Uterus (tissue), 4 donors: ENCODE measurements at places on chromosomes 7 and 10.

GRCh38 chr10:11899067-11899876 is 76.1 kb downstream of the PROSER2 start:
- H3K27me3 ChIP-seq: no peaks in the 10 kb centered on the region
- DNase-seq: no peak
- no peak overlapping the region for H3K27ac ChIP-seq
- no peaks in the 10 kb centered on the region for H3K4me1 ChIP-seq

DNA sequence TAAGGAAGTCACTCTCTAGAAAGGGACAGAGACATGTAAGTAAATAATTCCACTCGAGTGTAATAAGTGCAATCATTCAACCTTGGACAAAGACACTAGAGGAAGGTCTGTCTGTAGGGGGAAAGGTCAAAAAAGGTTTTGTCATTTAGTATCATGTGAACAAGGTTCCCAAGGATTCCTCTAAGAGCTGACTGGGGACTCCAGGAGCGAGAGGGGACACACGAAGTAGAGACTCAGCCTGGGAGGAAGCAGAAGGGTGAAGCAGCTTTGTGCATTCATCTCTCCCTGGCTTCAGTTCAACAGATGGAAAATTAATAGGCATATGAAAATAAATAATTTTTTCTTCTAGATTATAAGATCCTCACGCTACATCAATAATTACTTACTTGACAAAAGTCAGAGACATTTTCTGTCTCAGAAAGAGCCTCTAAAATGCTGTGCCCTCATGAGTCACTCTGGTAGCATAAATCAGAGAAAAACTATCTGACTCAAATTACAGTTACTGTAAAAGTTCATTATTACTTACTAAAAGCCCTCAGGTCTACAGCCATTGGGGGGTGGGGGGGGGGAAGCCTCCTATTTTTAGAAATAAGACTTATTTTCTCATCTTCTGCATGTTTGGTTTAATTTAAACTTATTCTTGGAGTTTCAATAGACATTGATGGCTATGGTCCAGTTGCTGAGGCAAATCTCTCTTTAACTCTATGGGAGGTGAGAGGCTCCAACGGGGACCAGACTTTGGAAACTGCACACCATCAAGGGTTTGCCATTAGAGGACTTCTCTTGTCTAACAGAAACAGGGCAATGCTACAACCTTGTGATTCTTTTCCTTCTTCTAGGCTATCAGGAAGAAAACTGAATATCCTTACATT is 275.1 kb upstream of the KLF14 start:
- no peaks in the 10 kb centered on the region for H3K36me3 ChIP-seq
- H3K4me3 ChIP-seq: no peak overlapping the region
- no peak for DNase-seq
- H3K4me1 ChIP-seq: peaks cover 18% of the 10 kb centered on the region
- H3K27me3 ChIP-seq: no peaks in the 10 kb centered on the region

DNA sequence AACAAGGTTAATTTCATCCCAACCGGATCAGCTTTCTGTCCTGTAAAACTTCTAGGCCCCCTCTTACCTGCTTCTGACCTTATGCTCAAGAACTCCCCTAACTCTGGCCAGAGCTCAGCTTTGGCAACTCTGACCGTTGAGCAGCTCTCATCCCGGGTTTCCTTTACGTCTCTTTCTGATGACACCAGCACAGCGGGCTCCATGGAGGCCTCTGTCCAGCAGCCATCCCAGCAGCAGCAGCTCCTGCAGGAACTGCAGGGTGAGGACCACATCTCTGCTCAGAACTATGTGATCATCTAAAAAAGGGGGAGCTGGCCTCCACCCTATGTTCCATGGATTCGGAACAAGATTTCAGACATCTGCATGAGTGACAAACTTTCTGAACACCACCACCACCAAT is 117.6 kb downstream of the GLCCI1 start:
- H3K27ac ChIP-seq: no peak overlapping the region
- DNase-seq: no peak
- H3K27me3 ChIP-seq: no peaks in the 10 kb centered on the region
- H3K4me1 ChIP-seq: no peaks in the 10 kb centered on the region

DNA sequence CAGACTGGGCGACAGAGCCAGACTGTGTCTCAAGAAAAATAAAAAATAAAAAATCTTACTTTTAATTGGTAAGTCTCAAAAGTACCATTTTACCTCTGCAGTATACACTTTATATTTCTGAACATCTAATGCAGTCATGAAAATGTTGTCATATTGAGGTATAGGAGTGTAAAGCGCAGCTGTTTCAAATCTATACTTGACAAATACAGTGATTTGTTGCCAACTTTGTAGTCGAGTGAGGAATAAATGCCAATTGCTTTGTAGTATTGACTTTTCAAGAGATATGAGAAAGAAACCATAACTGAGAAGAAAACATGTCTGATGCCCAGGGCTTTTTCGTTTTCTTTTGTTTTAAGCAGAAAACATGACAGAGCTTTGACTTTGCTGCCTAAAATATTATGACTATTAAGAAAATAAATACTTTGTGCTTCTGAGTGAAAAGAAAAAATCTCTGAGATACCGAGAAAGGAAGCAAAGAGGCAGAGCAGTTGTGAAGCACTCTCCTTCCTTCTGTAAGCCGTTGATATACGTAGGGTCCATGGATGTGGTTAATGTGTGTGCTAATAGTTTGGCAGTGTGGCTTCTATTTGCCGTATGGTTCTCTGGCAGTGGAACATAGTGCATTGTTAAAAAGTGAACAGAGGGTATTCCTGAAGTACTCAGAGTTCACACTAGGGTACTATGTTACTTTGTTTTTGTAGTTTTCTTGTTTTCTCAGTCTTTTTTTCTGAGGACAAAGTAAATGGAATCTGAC is 38.2 kb downstream of the AVL9 start:
- DNase-seq: no peak
- no peak overlapping the region for H3K27ac ChIP-seq
- H3K36me3 ChIP-seq: no peaks in the 10 kb centered on the region
- H3K27me3 ChIP-seq: no peaks in the 10 kb centered on the region
- no peaks in the 10 kb centered on the region for H3K4me1 ChIP-seq
- no peak overlapping the region for H3K4me3 ChIP-seq

DNA sequence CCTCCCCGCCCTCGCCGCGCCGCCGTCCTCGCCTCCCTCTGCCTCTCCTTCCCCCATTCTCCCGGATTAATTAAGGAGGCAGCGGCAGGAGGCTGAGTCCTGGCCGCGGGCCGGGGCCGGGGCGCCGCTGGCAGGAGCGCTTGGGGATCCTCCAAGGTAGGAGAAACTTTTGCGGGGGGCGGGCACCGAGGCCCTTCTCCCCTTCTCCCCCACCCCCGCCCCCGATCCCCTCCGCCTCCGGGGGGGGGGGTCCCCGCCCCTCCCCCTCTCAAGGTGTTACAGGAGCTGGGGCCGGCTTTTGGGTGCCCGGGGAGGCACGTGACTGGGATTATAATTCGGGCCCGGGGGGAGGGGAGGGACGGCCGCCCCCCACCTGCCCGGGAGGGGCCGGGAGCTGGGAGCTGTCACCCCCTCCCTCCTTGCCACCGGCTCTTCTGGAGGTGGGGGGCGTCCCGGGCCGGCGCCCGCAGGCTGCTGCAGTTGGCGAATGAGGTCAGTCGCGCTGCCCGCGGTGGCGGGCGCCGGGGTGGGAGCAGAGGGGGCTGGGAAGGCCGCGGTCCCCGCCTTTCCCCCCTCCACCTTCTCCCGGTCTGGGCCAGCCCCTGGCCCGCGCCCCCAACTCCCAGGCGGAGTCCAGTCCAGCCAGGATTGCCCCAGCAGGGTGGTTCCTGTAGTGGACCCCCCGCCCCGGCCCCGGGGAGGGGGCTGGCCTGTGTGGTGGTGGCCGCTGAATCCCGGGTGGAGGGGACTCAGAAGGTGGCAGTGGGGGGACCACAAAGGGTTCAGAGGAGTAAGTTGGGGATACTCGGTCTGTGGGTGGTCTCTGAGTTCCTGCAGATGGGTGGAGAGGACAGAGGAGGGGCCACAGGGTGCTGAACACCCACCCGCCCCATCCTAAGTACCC is 567 bp downstream of the GTF2IRD1 start:
- H3K4me3 ChIP-seq: peak overlapping the region; percentile 74
- H3K36me3 ChIP-seq: no peaks in the 10 kb centered on the region
- no peaks in the 10 kb centered on the region for H3K4me1 ChIP-seq
- H3K27me3 ChIP-seq: no peaks in the 10 kb centered on the region
- peak; percentile 58 for DNase-seq
- peak overlapping the region; percentile 98 for H3K27ac ChIP-seq

DNA sequence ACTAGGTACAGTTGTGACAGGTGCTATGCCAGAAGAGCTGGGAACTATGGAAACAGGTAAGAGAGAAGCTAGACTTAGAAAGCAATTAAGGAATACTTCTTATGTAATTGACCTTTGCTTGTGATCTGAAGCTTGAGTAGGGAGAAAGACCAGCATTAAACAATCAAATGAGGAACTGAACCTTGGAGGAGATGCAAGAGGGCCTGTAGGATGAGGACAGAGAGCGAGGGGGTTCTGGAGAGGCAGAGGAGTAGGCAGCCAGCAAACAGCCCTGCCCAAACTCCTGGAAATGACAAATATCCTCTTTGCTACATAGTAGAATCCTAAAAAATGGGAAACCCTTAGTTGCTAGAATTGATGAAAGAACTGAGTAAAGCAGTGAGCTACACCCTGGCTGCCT is 41.6 kb upstream of the FAM204A start:
- H3K27me3 ChIP-seq: no peaks in the 10 kb centered on the region
- H3K27ac ChIP-seq: no peak overlapping the region
- no peaks in the 10 kb centered on the region for H3K4me1 ChIP-seq
- no peaks in the 10 kb centered on the region for H3K36me3 ChIP-seq
- DNase-seq: no peak
- H3K4me3 ChIP-seq: no peak overlapping the region

- no peak overlapping the region for H3K27ac ChIP-seq
- DNase-seq: no peak
- H3K27me3 ChIP-seq: no peaks in the 10 kb centered on the region
- H3K4me1 ChIP-seq: peaks cover 3% of the 10 kb centered on the region
Observed at GRCh38 chr10:19902456-19902855, 86.2 kb downstream of the PLXDC2 start.

DNA sequence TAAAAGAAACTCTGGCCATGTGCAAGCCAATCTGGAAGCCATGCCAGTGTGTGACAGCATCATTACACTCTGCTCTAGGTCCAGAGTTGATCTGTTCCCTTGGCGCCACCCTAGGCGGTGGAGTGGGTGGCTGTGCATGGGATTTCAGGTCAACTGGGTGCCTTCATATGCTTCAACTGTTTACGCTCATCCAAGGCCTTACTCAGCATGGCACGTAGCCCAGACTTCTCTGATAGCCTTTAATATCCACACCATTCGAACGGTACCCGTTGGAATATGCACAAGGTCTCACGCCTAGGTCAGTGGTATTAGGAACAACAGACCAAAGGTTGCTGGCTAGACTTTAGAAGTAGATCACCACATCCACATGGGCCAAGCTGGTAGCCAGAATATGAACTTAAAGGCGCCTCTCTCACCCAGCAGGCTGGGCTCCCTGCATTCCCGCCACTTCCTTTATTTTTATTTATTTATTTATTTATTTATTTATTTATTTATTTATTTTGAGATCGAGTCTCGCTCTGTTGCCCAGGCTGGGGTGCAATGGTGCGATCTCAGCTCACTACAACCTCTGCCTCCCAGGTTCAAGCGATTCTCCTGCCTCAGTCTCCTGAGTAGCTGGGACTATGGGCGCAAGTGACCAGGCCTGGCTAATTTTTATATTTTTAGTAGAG is 18.7 kb upstream of the ACHE start:
- no peak overlapping the region for H3K4me3 ChIP-seq
- no peak overlapping the region for H3K27ac ChIP-seq
- H3K36me3 ChIP-seq: no peaks in the 10 kb centered on the region
- H3K27me3 ChIP-seq: no peaks in the 10 kb centered on the region
- DNase-seq: no peak

GRCh38 chr10:132810141-132810806 is 24.3 kb upstream of the NKX6-2 start:
- H3K4me1 ChIP-seq: no peaks in the 10 kb centered on the region
- no peaks in the 10 kb centered on the region for H3K36me3 ChIP-seq
- no peak overlapping the region for H3K4me3 ChIP-seq
- H3K27me3 ChIP-seq: peaks cover 3% of the 10 kb centered on the region

DNA sequence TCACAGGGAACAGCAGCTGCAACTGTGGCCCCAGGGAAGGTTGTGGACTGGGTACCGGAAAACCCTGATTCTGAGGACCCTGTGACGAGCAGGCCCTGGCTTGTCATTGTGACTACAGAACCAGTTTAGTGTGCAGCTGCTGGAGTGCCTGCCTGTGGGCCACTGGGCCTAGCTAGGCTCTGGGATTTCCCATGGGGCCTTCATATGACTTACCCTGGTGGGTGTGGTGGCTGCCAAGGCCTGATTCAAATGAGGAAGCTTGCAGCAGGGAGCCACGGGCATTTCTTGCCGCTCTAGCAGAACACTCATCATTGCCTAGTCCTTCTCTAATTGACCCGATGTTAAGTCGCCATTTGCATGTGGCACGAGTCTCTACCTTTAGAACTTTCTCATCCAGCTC is 14.7 kb upstream of the CAMK2G start:
- peak overlapping the region; percentile 86 for H3K27ac ChIP-seq
- H3K36me3 ChIP-seq: no peaks in the 10 kb centered on the region
- H3K4me1 ChIP-seq: peaks cover 11% of the 10 kb centered on the region
- no peaks in the 10 kb centered on the region for H3K27me3 ChIP-seq
- DNase-seq: peak; percentile 39

GRCh38 chr10:93599335-93599734 is 1.7 kb downstream of the RBP4 start:
- no peaks in the 10 kb centered on the region for H3K27me3 ChIP-seq
- DNase-seq: no peak
- H3K4me1 ChIP-seq: no peaks in the 10 kb centered on the region
- H3K27ac ChIP-seq: no peak overlapping the region

DNA sequence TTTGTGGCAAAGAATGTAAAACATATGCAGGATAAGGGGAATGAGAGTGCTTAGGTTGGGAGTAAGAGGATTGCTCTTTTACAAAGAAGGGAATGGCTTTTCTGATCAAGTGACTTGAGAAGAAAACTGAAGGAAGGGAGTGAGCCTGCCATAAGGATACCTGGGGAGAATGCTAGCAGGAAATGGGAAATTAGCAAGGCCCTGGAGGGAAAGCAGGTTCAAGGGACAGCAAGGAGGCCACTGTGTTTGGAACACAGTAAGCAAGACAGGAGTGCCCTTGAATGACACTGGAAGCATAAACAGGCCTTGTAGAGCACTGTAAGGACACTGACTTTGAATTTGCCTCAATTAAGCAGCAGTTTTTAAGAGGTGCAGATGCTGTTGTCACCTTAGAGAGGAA is 1069.9 kb downstream of the DNAJB9 start:
- no peaks in the 10 kb centered on the region for H3K4me1 ChIP-seq
- no peaks in the 10 kb centered on the region for H3K27me3 ChIP-seq
- DNase-seq: no peak
- H3K27ac ChIP-seq: no peak overlapping the region
- no peak overlapping the region for H3K4me3 ChIP-seq
